ENCODE measurements at places on chromosomes 1 and 21.

- DNase-seq = no peak
Measured at GRCh38 chr1:198771563-198772153, 132.8 kb downstream of the PTPRC start.

GRCh38 chr1:232292239-232292638 lies 337.7 kb downstream of the SIPA1L2 start:
- no peak for DNase-seq

DNA sequence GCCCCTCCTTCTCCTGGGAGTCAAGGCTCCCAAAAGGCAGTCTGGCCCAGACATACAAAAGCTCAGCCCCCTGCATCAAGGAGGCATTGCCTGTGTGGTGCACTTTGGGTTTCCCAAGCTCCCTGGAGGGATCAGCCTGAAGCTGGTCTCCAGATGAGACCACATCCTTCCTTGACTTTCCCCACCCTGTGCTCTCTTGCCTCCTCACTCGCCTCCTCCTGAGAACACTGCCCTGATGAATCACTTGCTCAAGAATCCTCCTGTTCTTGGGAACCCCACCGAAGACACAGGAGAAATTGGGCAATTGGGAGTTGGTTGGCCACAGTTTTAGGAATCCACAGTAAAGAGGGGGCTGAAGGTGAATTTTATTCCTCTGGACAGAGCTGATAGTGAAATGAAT lies 34.8 kb upstream of the LYST start:
- no peak for DNase-seq

GRCh38 chr1:93262645-93263044 lies 82.1 kb downstream of the CCDC18 start:
- no peak for DNase-seq

GRCh38 chr1:227541796-227542152 lies 21.6 kb upstream of the ZNF678 start:
- no peak for DNase-seq

DNA sequence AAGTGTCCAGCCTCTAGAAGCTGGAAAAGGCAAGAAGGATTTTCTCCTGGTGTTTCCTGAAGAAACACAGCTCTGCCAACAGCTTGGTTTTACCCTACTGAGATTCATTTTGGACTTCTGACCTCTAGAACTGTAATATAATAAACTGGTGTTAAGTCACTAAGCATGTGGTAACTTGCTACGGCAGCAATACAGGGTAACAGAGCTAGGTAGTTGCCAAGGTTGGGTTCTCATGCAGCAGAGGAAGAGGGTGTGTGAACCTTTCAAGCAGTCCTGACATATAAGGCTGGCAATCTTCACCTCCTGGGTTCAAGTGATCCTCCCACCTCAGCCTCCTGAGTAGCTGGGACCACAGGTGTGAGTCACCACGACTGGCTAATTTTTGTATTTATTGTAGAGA lies 36.0 kb downstream of the GNG4 start:
- DNase-seq = no peak

DNA sequence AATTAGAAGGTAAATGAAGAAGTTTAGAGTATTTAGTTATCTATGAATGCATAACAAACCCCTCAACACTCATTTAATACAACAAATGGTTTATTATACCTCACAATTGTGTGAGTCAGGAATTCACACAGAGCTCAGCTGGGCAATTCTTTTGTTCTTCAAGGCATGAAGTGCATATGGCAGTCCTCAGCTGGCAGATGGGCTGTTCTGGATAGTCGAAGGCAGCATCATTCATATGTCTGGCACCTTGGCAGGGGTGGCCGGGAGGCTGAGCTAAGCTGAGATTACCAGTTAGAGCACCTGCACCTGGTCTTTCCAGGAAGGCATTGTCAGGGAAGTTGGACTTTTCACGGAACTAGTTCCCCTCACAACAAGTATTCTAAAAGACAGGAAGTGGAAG lies 286.2 kb upstream of the DUSP10 start:
- DNase-seq = no peak

DNA sequence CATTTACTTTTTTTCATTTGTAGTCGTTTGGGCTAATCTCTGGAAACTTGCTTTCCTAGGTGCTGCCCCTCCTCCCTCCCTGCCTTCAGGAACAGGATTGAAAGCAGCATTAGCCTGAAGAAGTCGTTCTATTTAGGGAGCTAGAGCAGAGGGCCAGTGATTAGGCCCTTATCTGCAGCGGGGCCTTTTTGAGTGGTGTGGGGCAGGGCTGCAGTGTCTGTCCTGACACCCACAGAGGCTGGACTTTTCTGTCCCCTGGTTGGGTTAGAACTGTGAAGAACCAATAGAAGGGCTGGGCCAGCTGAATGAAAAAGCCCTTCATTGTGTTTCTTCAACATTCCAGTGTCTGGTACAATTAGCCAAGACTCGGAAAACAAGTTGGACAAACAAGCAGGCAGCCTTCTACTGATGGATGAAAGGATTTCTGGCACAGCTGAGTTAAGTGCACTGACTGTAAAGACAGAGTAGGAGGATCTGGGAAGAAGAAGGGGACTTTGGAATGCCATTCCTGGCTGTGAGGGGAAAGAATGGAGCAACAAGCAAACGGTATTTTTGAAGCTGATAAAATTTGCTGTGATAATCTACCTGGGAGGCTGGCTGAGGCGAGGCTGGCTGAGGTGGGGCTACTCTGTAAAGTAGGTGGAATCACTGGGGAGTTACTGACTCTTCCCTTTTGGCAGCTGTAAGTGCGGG lies 9.7 kb downstream of the MACF1 start:
- no peak for DNase-seq

DNA sequence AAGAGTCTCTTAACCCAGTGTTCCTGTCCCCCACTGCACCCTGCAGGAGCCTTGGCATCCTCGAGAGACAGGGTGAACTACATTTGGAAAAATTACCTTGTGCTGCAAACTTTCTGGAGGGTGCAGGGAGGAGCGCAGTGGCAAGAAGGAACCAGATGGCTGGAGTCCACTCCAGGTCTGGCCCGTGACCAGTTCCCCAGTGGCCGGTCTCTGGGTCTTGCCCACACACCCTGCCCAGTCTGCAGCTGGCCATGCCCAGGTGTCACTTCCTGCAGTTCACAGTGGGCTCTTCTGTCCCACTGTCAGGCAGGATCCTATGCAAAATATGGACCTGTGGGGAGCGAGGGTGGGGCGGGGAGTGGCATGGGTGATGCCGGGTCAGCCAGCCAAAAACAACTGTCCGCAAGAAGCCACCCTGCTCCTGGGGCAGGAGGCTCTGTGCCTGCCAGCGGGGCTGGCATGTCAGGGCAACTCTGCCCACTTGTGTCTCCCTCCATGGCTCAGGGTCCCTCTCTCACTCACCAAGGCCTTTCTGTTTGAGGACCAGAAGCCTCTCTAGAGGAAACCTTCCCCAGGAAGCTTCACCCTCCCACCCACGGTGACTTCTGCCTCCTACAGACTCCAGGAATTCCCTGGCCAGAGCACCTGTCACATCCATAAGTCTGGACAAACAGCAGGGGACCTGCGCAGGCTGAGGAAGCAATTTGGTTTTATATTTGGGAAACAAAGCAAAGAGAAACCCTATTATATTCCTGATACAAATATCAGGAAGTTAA lies 55.6 kb downstream of the KIF21B start:
- DNase-seq = no peak

GRCh38 chr1:29753244-29753643 lies 516.9 kb downstream of the PTPRU start:
- DNase-seq = no peak

GRCh38 chr1:58149271-58149812 lies 397.2 kb downstream of the OMA1 start:
- DNase-seq = no peak

GRCh38 chr1:66682106-66682505 lies 70.2 kb upstream of the DYNLT5 start:
- DNase-seq = no peak

DNA sequence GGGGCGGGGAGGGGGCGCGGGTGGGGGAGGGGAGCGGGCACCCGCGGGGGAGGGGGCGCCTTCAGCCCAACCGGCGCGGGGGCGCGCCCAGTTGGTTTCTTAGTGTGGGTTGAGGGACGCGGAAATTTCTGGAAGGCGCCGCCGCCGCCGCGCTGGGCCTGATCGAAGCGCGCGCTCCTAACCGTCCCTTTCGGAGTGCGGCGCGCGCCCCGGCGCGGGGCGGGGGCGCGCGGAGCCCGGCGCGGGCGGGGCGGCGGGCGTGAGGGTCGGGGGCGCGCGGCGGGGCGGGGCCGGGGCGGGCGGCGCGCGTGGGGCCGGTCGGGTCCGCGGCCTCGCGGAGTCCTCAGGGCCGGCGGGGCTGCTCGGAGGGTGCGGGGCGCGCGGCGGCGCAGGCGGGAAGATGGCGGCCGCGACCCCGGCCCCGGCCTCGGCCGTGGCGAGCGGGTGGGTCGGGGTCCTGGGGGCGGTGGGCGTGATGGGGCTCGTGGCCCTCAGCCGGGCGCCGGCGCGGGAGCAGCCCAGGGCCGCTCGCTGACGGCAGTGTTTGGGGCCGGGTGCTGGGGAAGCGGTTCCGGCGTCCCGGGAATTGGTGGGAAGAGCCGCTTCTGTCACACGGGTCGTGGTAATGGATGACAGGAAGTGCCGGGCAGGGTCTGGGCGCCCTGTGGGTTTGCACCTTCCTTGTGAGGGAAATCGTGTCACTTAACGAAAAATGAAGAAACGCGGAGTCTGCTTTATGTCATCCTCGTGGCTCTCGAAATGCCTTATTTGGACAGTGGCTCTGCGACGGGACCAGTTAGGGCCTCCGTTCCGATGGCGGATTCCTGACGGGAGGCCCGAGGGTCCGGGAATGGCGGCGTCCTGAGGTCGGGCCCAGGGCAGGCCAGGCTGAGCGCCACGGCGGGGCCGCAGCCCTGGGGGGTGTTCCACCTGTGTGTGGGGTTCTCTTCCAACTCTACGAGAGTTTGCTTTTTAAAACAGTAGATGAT lies 764 bp downstream of the PKNOX1 start:
- peak; percentile 33 for DNase-seq

DNA sequence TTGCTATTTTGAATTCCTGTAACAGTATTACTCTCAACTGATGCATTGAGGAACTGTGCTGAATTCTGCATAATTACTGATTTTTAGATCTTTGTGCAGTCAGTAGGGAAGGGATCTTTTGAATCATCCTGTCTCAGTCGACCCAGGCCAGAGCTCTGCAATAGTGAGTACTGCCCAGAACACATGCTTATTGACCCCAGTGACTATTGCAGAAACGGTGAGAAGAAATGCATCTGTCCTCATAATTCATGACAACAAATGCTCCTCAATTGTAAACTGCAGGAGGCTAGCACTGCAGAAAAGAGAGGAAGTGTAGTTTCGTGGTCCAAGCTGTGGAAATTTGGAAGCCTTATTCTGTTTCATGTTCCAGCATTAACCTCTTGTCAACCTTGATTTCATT lies 19.6 kb downstream of the EDARADD start:
- DNase-seq = no peak

DNA sequence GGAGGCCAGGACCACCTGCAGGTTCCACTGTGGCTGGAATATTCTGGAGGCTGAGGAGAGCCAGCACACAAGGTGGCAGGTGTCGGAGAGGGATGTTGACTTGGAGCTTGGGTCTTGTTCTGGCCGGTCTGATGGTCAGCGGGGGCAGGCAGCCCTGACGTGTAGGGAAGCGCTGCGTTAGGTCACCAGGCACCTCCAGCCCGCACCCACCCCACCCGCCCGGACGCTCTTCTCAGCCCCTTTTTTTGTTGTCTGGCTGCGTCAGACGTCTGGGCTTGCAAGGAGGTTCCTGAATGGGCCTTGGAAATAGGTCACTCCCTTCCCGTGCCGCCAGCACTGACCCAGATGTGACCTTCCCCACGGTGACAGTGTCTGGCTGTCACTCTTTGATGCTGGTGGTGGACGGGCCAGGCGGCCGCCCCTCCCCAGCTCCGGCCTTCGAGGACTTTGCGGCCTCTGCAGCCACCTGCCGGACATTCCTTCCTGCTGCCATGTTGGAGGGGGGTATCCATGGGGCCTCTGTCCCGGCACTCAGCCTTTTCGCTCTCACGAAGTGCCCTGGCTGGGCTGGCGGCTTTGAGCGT lies 30.1 kb downstream of the SPSB1 start:
- no peak for DNase-seq

DNA sequence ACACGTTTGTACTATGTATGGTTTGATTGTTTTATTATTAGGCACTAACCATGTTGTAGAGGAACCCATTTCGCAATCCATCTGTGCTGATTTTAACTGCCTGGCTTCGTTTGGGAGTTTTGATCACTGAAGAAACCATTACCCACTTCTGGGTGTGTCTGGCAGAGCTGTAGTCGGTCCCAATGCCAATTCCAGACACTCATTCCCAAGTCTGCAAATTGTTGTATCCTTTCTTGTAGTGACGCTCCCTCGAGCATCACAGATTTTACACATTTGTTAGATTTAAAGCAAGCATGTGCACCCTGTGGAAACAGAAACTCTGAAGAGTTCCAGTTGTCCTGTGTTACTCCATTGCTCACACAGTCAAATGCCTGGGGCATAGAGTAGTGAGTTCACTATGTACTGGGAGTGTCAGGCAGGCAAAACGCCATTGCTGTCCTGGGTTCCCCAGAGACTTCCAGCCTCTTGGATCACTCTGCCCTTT lies 31.0 kb upstream of the EFCAB14 start:
- no peak for DNase-seq

GRCh38 chr1:109116286-109116685 lies 2.4 kb downstream of the ELAPOR1 start:
- no peak for DNase-seq

- DNase-seq = no peak
Measured at GRCh38 chr21:44694776-44695175, 2.2 kb upstream of the KRTAP10-12 start.

DNA sequence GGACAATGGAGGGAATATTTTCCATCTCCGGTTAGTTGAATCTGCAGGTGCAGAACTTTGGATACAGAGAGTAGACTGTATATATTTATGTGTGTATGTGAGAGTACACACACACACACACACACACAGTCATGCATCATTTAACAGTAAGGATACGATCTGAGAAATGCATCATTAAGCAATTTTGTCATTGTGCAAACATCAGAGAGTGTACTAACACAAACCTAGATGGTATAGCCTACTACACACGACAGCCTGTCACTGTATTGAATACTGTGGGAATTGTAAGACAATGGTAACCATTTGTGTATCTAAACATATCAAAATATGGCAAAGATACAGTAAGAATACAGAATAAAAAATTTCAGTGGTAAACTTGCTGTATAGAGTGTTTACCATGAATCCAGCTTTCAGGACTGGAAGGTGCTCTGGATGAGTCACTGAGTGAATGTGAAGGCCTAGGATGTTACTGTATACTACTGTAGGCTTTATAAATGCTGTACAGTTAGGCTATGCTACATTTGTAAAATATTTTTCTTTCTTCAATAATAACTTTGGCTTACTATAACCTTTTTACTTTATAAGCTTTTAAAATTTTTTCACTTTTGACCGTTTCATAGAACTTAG lies 138.5 kb downstream of the ZZZ3 start:
- no peak for DNase-seq

DNA sequence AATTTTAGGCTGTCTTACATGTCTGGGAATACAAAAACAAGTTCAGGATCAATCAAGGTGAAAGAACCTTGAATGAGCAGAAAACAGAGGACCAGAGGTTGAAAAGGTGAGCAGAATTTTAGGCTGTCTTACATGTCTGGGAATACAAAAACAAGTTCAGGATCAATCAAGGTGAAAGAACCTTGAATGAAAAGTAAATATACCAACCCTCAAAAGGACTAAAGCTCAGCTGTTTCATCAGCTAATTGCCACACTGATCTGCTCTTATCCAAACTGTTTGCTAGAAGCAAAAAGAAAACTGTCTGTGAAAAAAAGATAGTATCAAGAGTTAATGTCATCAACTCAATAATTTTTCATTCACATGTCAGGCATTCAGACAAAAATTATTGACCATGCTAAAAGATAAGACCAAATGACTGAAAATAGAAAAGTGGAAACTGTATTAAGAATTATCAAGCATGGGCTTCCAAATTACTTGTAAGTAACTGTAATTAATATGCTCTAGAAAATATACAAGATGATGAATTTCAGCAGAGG lies 69.2 kb downstream of the LTN1 start:
- no peak for DNase-seq

- no peak for DNase-seq
Measured at GRCh38 chr21:29215709-29216108, 83.0 kb upstream of the BACH1 start.
